ENCODE measurements at places on chromosomes 3 and 15. TPM values are rescaled to one million over a fixed set of nuclear protein-coding genes. Genes with fewer than 3 reads are reported as not detected.
A peak's percentile ranks its signal among the peaks of the same experiment; 100 is the strongest.

GRCh38 chr3:161266731-161267150 is 45.6 kb downstream of the NMD3 start:
- peak; percentile 75 for DNase-seq

The DNAJA4 gene
- not detected for total RNA-seq

DNA sequence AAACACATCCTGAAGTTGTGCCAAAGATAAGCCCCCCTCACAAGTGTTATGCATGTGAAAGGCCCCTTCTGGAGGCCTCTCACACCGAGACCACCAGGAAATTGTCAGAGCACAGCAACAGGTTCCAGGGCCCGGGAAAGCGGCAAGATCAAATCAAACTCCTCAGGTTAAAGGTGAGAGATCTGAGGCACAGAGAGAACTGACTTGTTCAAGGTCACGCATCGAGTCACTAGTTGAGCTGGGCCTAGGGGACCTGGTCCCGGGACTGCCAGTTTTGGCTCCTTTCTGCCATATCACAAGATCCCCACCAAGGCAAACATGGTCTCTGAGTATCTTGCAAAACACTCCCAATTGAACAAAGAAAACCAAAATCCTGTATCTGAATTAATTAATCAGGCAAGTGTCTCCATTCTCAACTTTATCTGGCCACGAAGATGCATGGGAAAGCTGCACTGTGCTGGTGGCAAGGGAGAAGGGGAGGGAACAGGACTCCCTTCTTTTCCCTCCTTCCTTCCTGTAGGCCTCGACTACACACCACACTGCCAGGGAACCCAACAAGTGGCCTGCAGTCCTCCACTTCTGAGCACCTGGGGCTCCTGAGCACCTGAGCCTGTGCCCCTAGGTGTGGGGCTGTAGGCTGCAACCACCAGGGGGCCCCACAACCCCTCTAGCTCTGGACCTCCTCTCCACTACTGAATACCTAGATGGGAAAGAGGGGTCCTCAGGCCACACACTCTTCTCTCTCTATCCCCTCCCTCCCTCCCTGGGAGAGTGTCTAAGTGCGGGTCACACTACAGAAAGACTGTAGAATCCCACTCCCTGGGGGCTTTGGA is 37.3 kb downstream of the ANP32A start:
- DNase-seq, result no peak

GRCh38 chr3:197023241-197023997 is 6.2 kb downstream of the MELTF start:
- no peak for DNase-seq

GRCh38 chr3:124942613-124943012 is 8.1 kb upstream of the MUC13 start:
- no peak for DNase-seq

- no peak for DNase-seq
These were observed 51.8 kb upstream of the ZDHHC23 start for GRCh38 chr3:113895964-113896363.

- no peak for DNase-seq
These were observed 1.7 kb downstream of the PLS1 start for GRCh38 chr3:142597906-142598305.

The XCR1 gene
- 0.06 TPM for total RNA-seq

DNA sequence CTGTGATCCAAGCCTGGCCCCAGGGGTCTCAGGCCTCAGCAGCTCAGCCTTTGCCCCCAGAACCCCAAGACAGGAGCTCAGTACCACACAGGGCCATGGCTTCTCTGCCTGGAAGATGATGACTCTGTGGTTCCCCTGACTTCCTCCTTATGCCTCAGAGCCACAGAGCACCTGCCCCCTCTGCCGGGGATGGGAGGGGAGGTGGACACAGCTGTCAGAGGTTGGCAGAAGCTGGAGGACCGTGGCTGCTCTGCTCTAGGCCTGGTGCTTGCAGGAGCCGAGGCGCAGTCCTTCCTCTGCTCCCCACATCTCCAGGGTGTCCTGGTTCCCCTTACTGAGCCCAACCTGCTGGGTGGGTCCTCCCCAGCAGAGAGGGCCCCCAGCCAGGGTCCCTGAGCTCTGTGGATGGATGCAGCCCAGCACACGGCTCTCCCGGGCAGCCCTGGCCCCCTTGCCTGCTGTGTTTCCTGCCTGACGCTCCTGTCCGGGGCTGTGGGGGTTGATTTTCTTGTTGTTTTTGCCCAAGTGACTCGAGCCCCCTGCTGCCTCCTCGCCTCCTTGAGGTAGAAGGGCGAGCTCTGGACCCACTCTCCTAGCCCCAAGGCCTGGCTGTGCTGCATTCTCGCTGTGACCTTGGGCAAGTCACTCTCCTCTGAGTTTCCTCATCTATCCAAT is 36.6 kb downstream of the PSTPIP1 start:
- DNase-seq, result peak; percentile 74

The LRRC49 gene
- 4.9 TPM for total RNA-seq

GRCh38 chr3:65964838-65965237 is 73.9 kb downstream of the MAGI1 start:
- DNase-seq, result no peak

The GOLGA6B gene
- not detected for total RNA-seq

The GOLGA6D gene
- total RNA-seq, result not detected

GRCh38 chr15:66483131-66483566 is 14.4 kb downstream of the SNAPC5 start:
- peak; percentile 88 for DNase-seq

The TRAT1 gene
- not detected for total RNA-seq

GRCh38 chr3:36380221-36381031 is at the start of gene STAC:
TSS of gene STAC (plus strand) at chr3:36380504. CDS start at chr3:36380644, 140 bp downstream.
- peak; percentile 6 for DNase-seq

- DNase-seq, result no peak
These were observed 1.4 kb downstream of the LCTL start for GRCh38 chr15:66564136-66565041.

The EFL1 gene
- 20.6 TPM for total RNA-seq

GRCh38 chr15:25401501-25401900 is 37.3 kb downstream of the UBE3A start:
- DNase-seq, result peak; percentile 43

DNA sequence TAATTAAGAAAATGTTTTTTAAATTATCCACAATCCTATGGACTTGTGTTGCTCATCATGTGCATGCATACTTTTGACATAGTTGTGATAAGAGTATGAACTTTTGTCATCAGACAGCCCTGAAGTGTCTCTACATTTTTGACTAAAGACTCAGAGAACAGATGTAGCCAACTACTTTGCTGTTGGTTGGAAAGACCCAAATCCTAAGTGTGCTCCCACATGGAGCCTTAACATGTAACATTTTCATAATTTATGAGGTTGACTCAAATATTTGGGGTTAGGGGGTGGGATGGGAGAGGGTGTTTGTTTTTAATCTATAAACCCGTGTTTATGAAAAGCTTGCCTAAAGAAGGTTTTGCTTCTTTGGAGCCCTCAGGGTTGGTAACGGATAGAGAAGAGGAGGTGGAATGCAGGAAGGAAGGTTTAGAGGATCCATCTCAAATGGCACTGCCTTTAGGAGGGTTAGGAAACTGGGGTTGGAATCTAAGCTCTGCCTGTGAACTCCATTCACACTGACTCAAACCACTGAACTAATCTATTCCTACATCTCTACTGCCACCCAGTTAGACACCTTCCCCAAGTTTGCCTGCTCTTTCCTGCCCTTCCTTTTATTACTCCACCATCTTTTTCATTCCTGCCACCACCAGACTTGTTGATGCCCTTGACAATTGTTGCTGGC is 3.7 kb downstream of the BOC start:
- no peak for DNase-seq

The SECISBP2L gene
- 25.5 TPM for total RNA-seq

The SST gene
- total RNA-seq, result not detected

DNA sequence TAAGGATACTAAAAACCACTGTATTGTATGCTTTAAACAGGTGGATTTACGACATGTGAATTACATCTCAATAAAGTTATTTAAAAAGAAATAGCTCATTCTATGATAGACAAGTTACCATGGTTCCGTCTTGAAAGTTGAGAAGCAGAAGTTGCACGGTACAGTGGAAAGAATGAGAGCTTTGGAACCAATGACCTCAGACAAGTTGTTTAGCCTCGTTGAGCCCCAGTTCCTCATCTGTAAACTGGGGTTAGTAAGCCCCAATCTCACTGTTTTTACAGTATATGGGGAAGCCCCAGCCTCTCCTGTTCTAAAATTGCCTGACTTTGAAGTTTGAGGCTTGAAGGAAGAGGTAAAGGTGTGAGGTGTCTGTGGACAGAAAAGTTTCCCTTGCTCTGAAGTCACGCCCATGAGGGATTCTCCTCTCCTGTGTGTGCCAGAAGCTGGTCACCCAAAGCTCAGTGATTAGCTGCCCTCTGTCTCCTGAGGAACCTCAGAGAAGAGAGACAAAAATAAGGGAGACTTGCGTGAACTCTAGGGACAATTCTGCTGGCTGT is 10.0 kb downstream of the CRYGS start:
- DNase-seq, result no peak

GRCh38 chr3:135965129-135965505 is 411 bp upstream of the PPP2R3A start:
- peak; percentile 21 for DNase-seq

GRCh38 chr15:90241343-90242192 is 7.6 kb downstream of the GDPGP1 start:
- no peak for DNase-seq

DNA sequence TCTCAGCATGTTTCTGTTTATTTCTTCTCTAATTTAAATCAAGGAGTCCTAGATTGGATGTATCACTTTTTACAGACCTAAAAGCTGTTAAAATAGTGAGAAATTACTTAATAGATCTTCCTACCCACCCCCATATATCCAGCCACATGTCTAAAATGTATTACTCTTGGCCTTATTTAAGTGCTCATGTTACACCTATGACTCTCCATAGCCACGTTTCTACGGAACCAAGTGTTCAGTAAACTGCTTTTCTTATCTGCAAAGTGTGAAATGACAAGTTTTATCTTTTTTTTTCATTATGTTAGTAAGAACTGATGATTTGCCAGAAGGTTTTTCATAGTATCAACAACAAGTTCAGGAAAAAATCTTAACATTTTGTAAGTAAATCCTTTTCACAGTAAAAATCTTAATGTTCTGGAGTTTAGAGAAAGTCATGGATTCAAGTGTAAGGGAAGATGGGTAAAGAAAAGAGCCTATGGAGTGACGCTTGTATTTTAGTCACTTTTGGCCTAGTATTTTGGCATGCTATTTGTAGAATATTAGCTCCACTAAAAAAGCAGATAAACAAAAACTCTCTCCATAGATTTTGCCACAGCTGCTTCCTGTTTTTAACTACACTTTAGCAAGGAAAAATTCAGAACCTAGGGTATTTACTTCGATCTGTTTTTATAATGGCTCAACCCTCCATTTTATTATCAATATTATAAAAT is 41.2 kb upstream of the IGSF10 start:
- no peak for DNase-seq

The PLA2G4D gene
- total RNA-seq, result not detected

- no peak for DNase-seq
These were observed 681.2 kb upstream of the GRM7 start for GRCh38 chr3:6179761-6180160.

The VGLL3 gene
- total RNA-seq, result 41.0 TPM

GRCh38 chr3:97793420-97794019 is 28.3 kb upstream of the CRYBG3 start:
- peak; percentile 53 for DNase-seq

The RHCG gene
- not detected for total RNA-seq

The HTR3E gene
- total RNA-seq, result not detected

The SLC22A13 gene
- 0.29 TPM for total RNA-seq

The ADGRG7 gene
- not detected for total RNA-seq

GRCh38 chr15:82566690-82567089 is 26.4 kb upstream of the RPS17 start:
- no peak for DNase-seq

GRCh38 chr3:156643729-156644389 is 30.5 kb upstream of the TIPARP start:
- no peak for DNase-seq

The CPN2 gene
- not detected for total RNA-seq

GRCh38 chr15:62807539-62808130 is 234.9 kb upstream of the TPM1 start:
- no peak for DNase-seq

DNA sequence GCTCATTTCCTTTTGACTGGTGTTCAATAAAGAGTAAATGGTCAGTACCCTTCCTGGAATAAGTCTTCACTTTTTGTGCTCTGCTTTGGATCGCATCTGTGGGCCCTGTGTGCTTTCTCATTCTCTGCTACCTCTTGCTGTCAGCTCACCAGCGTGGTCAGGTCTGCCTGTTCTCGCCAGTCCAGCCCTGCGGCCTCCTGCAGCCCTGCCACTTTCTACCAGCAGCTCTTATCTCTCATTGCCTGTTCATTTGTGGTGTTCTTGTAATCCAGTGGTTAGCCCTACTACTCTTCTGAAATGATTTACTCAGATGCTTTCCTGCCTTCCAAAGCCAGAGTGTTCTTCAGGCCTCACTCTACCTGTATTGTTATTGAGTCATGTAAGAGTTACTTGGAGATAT is 54.8 kb downstream of the CHCHD6 start:
- DNase-seq, result no peak

The SPATA12 gene
- total RNA-seq, result 0.32 TPM

DNA sequence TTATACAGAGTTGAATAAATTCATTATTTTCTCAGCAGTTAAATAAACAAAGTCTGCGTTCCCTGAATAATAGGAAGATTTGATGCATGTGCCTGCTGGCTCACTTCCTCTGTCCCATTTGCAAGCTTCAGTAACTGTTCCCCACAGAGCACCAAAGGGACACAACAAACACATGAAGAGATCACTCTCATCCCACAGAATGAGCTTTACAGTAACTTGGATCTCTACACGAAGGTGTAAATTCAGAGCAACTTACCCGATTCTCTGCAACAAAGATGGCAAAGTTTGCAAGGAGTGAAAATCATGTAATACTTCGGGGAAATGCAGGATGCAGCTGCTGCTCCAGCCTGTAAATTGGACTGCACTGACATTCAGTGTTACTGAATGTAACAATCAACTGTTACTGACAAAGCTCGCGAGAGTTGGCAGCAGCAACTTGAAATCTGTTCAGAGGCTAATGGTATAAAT is at the start of gene BCHE:
Gene BCHE, minus strand, starts transcription at position 366 of the 468 bp plus-strand sequence. CDS start 6,390 bp downstream, outside the sequence.
- DNase-seq, result no peak

DNA sequence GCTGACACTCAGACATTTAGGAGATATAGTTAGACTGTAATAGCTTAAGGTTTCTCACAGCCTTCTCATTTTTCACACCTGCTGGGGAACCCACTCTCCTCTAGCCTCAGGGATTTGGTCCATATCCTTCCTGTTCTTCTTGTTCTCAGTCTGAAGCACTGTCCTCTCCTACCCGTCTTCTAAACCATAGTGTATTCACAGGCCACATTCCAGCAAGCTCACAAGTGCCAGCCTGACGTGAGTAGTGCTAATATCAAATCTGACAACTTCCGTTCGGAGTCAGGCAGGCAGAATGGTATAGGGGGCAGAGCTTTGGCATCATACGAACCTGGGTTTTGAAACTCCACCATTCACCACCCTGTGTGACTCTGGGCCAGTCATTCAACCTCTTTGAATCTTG is 6.9 kb upstream of the CA12 start:
- no peak for DNase-seq

The CBLB gene
- total RNA-seq, result 15.7 TPM

Measured in LHCN-M2 (cell line).